ENCODE measurements at places on chromosomes 5 and 9. TPM values are rescaled to one million over a fixed set of nuclear protein-coding genes. Genes with fewer than 3 reads are reported as not detected.

DNA sequence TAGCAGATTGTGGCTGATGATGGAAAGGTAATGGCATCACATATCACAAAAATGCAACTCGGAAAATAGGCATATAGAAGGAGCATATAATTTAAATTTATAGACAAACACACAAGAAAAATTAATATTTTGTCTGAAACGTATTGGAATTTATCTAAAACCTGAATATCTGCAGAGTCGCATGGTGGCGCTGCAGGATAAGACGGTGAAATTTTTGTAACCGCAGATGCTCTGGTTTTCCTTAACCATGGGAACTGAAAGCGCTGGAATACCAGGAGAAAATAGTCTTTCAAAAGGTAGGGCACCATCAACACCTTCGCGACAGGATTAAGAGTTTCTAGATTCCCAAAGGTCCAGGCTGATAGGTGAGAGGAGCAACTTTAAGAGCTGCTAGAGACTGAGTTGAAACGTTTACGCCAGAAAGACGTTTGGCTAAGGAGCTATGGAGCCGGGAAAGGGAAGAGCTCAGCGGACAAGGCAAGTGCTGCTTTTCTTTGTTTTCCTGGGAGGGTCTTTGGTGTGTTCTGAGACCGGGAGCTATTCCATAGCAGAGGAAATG is 11.0 kb upstream of the PCDHB15 start:
- no peaks in the 10 kb centered on the region for H3K4me1 ChIP-seq
- DNase-seq: no peak
- no peaks in the 10 kb centered on the region for H3K27me3 ChIP-seq
- H3K4me3 ChIP-seq: no peak overlapping the region
- H3K36me3 ChIP-seq: no peaks in the 10 kb centered on the region

GRCh38 chr9:109166771-109167601 is at the start of gene FRRS1L:
FRRS1L (minus strand) TSS chr9:109167249; CDS start chr9:109167138, 111 bp downstream.
- H3K27me3 ChIP-seq: no peaks in the 10 kb centered on the region
- peak; percentile 38 for DNase-seq
- H3K4me1 ChIP-seq: no peaks in the 10 kb centered on the region
- no peak within 1 kb of the TSS for H3K27ac ChIP-seq

DNA sequence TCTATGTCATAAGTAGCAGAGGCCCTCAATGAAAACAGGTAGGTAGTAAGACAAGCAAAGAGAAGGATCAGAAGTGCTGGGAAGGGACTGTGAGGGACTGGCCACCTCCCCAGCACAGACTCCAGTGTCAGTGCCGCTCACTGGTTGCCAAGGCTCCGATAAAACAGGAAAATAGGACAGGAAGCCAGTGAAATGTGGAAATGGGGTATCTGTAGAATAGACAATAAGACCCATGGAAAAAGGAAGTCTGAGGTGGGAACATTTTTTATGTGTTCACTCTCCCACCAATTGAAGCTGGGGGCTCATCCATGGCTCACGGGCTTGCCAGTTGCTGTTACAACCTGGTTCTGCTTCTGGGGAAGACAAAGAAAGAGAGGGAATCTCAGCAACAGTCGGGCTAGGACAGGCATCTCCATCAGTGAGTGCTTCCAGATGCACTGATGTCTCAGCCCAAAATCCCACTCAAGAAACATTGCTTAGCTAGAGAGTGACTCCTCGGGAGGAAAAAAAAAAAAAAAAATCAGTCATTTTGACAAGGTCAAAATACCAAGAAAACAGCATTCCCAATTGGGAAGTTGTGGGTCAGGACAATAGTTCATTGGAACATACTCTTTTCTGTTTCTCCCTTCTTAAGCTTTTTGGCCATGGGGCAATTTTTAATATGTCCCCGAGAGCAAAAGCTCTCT is 27.6 kb upstream of the NFIB start:
- H3K27me3 ChIP-seq: peaks cover 27% of the 10 kb centered on the region
- no peak for DNase-seq
- no peaks in the 10 kb centered on the region for H3K36me3 ChIP-seq
- H3K4me1 ChIP-seq: no peaks in the 10 kb centered on the region
- no peak overlapping the region for H3K27ac ChIP-seq
- no peak overlapping the region for H3K4me3 ChIP-seq

CTNND2 gene
- total RNA-seq: 0.90 TPM

GRCh38 chr9:76561900-76562299 is 102.9 kb downstream of the GCNT1 start:
- no peak overlapping the region for H3K4me3 ChIP-seq

DNA sequence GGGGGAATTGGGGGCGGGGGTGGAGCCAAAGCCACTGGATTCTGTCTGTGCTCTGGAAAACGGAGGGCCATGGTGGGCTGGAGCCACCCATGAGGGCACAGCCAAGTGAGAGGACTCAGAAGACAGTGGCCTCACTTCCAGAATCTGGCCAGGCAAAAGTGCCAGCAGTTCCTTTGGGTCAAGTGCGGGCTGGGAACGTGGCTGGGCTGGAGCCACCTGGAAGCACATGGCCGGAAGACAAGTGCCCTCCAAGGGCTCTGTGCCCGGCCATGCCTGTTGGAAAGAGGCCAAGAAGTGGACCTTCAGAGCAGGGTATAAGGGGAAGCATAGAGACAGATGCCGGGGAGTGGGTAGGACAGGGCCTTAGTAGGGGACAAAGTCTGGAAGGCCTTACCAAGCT is 11.7 kb upstream of the SH3PXD2B start:
- no peaks in the 10 kb centered on the region for H3K27me3 ChIP-seq
- H3K27ac ChIP-seq: no peak overlapping the region
- no peak overlapping the region for H3K4me3 ChIP-seq

DNA sequence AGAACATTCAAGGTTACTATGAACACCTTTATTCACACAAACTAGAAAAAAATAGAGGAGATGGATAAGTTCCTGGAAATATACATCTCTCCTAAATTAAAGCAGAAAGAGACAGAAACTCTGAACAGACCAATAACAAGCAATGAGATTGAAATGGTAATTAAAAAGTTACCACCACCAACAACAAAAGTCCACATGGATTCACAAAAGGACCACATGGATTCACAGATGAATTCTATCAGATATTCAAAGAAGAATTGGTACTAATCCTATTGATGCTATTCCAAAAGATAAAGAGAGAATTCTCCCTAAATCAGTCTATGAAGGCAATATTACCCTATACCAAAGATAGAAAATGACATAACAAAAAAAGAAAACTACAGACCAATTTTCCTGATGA is 518.9 kb downstream of the PRDM9 start:
- H3K27me3 ChIP-seq: no peaks in the 10 kb centered on the region
- DNase-seq: no peak
- H3K4me3 ChIP-seq: no peak overlapping the region

DNA sequence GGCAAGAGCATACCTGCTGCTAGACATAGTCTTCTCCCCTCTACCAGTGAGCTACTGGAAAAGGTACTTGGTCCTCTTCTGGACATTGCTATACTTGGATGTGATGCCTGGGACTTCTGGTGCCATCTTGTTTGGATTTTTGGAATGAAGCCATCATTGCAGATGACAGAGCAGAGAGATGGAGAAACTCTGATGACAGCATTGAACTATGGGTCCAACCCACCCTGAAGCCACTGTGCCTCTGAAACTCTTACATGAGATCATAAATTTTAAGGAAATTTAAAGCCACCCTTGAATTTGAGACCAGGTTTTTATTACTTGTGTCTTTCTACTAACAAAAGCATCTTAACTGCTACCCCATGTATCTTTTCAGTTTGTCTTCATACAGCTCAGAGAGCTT is 151.1 kb upstream of the SMIM23 start:
- no peaks in the 10 kb centered on the region for H3K36me3 ChIP-seq
- peaks cover 9% of the 10 kb centered on the region for H3K4me1 ChIP-seq
- no peak overlapping the region for H3K4me3 ChIP-seq
- H3K27me3 ChIP-seq: peaks cover 3% of the 10 kb centered on the region
- DNase-seq: no peak
- H3K27ac ChIP-seq: no peak overlapping the region

CEL gene
- total RNA-seq: 1.6 TPM

DNA sequence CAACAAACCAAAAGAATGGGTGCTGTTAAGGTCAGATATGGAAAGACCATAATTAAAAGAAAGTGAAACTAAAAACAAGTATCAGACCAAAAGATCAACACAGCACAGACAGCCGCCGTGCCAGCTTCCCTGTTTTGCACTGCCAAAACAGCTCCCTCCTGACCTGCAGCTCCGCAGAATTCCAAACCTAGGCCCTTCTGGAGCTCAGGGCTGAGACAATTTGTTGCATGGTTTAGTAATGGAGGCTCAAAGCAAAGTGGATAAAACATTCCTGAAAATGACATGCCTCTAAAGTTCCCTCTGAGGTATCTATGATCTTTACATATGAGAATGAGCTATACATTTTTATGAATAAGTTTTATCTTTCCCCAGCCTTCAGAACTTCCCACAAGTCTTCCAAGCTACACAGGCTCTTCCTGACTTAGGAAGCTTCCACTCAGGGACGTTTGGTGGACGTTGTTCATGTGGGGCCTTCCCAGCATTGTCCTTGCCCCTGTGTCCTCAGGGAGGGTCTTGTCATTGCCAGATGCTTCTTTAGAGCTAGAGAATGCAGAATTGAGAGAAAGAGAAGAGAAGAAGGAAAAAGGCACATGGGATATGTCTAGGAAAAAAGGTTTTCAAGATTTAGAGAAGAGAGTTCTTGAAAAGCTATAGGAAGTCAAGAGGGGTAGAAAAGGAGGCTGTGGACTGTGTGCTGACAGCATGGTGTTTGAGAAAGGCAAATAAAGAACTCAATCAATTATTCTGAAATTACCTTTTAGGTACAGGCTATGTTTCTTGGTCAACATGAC is 28.4 kb upstream of the SSBP2 start:
- H3K27me3 ChIP-seq: no peaks in the 10 kb centered on the region
- peaks cover 24% of the 10 kb centered on the region for H3K4me1 ChIP-seq
- peak; percentile 79 for DNase-seq
- no peak overlapping the region for H3K4me3 ChIP-seq
- H3K27ac ChIP-seq: peak overlapping the region; percentile 62

DNA sequence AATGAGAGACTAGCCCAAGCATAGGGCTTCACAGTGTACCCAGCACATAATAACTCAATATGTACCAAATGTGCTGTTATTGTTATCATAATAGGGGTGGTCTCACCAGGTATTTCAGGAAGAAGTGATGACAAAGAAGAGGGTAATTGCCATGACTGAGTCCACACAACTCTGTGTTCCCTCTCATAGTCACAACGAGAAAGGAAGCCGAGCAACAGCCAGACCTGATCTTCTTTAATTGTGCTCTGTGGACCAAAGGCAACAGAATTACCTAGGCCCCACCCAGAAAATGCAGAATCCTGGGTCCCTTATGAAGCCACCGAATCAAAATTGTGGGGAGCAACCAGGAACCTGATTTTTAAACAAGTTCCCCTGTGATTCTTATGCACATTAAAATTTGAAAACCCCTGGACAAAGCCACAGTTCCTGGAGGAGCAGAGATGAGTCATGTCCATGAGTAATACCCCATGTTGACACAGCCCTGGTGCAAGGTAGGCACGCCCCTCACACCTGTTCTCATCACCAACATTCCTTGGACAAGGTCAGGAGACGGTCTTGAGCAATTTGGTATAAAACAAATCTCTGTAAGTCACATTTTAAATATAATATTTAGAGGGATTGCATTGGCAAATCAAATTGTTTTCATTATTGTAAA is 5.2 kb downstream of the FGF1 start:
- no peak overlapping the region for H3K4me3 ChIP-seq
- DNase-seq: no peak
- no peaks in the 10 kb centered on the region for H3K27me3 ChIP-seq
- H3K4me1 ChIP-seq: no peaks in the 10 kb centered on the region
- H3K36me3 ChIP-seq: no peaks in the 10 kb centered on the region

DNA sequence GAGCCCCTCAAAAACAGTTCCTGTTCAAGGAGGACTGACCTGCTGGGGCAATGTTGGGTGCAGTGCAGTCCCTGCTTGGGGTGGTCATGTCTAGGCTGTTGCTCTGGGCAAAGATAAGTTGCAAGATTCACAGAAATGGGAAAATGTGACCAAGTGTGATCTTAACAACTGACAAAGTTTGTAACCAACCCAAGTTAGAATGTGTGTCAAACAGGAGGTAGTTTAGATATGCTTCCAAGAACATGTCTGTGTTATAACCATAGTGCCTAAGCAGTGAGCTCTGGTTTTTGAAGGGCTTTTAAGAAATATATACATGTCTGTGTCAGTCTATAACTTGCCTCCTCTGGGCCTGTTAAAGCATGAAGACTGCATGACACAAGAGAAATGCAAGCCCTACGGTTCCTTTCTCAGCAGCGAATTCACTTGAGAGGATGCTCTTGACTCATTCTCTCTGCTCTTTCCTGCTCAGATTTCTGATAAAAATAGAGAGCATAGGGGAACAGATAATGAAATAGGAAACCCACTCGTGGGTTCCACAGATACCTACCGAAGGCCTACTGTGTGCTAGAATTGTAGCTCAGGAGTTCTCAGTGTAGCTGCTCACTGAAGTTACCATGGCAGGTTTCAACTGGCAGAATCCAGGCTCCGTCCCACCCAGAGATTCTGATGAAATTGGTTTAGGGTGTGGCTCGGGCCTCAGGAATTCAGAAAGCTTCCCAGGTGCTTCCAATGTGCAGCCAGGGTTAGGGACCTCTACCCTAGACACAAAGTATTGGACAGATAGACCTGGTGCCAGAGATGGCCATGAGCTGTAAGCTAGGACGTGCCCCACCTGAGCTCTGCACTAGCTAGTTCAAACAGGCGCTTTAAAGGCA is 52.4 kb downstream of the ARHGEF37 start:
- no peaks in the 10 kb centered on the region for H3K27me3 ChIP-seq
- H3K27ac ChIP-seq: no peak overlapping the region
- no peak overlapping the region for H3K4me3 ChIP-seq
- H3K4me1 ChIP-seq: no peaks in the 10 kb centered on the region
- H3K36me3 ChIP-seq: no peaks in the 10 kb centered on the region
- DNase-seq: no peak

- H3K36me3 ChIP-seq: no peaks in the 10 kb centered on the region
- no peak overlapping the region for H3K27ac ChIP-seq
- no peaks in the 10 kb centered on the region for H3K27me3 ChIP-seq
- DNase-seq: no peak
Observed at GRCh38 chr5:62538017-62538942, 40.3 kb upstream of the LRRC70 start.

GRCh38 chr9:104448036-104448435 is 56.0 kb upstream of the OR13F1 start:
- H3K27me3 ChIP-seq: no peaks in the 10 kb centered on the region
- no peak overlapping the region for H3K27ac ChIP-seq
- no peak overlapping the region for H3K4me3 ChIP-seq
- H3K36me3 ChIP-seq: no peaks in the 10 kb centered on the region

DMRT3 gene
- not detected for total RNA-seq

SOHLH1 gene
- not detected for total RNA-seq

PDE6A gene
- 0.61 TPM for total RNA-seq

DNA sequence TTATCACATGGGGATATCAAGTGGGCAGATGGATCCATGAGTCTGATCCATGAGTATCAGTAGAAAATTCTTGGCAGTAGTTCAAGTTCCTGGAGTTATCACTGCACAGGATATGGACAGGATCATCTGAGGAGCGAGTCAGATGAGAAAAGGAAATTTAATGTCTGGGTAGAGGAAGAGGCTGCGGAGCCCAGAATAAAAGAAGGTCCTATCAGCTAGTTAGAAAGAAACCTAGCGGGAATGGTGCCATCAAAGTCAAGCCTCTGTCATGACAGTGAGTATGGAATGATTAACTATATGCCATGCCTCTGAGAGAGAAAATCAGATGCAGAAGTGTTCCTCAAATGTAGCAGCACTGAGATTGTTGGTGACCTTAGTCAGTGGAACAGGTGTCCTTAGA is 248.1 kb downstream of the PIK3R1 start:
- no peak overlapping the region for H3K27ac ChIP-seq
- no peak for DNase-seq
- H3K36me3 ChIP-seq: no peaks in the 10 kb centered on the region
- H3K4me3 ChIP-seq: no peak overlapping the region
